ENCODE measurements at places on chromosomes 5 and 9. TPM values are rescaled to one million over a fixed set of nuclear protein-coding genes. Genes with fewer than 3 reads are reported as not detected.

PCDHGB7 gene
- total RNA-seq, result 9.8 TPM

DNA sequence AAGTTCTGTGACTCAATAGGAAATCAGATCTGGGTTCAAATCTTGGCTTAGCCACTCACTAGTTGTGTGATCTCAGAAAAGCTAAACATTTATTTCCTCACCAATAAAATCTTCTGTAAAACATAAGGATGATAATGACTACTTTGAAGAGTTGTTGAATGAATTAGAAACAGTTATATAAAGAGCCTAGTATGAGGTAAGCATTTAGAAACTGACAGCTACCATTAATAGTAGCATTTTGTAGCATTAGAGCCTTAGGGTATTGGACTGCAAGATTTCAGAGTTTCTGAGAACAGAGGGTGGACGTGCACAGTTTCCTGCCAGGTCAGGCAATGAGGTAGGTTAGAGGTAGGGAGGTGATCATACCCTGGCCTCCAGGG is 293.2 kb downstream of the CWC27 start:
- DNase-seq, result no peak

DNA sequence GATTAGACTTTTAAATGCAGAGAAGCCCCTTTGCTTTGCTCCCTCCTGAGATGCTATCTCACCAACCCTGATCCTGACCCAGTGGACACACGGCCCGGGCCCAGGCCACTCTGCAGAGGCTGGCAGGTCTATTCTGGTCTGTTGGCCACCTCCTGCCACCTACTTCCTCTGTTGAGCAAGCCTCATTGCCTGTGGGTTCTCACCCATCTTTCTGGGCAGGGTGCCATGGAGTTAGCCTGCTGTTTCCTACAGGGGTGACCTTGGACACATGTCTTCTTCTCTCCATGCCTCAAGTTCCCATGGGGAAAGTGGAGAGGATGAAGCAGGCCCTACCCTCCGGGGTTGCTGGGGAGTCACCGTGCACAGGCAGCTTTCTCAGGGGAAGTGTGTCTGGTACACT is 266.2 kb upstream of the IRX1 start:
- DNase-seq, result no peak

DNA sequence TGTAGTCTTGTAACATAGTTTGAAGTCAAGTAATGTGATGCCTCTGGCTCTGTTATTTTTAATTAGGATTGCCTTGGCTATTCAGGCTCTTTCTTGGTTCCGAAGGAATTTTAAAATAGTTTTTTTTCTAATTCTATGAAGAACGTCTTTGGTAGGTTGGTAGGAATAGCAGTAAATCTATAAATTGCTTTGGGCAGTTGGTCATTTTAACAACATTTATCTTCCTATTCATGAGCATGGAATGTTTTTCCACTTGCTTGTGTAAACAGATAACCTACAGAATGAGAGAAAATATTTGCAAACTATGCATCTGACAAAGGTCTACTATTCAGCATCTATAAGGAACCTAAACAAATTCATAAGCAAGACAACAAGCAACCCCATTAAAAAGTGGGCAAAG is 173.2 kb upstream of the TRPC7 start:
- DNase-seq, result no peak

ZNF608 gene
- total RNA-seq, result 8.6 TPM

Measured in Right ventricle myocardium superior (tissue), 1 donor.